ENCODE measurements at places on chromosomes 5 and 9.

GRCh38 chr5:54764102-54765090 lies 221.0 kb downstream of the ESM1 start:
- no peak for DNase-seq

DNA sequence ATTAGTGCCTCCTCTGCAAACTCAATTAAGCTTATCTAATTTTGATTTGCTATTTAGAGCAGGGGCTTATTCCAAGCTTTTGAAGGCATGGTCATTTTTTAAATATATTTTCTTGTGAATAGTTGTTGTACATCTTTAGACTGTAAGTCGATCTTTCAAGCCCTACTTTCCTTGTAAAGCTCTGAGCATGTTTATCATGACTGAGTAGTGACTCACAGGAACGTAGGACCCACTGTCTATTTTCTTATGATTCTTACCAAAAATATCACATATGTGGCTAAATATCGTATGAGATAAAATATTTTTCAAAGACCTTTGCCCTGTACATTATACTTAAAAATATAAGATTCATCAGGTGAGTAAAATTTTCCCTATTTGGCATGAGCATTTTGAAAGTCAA lies 440.4 kb upstream of the GRIN3A start:
- DNase-seq = no peak

DNA sequence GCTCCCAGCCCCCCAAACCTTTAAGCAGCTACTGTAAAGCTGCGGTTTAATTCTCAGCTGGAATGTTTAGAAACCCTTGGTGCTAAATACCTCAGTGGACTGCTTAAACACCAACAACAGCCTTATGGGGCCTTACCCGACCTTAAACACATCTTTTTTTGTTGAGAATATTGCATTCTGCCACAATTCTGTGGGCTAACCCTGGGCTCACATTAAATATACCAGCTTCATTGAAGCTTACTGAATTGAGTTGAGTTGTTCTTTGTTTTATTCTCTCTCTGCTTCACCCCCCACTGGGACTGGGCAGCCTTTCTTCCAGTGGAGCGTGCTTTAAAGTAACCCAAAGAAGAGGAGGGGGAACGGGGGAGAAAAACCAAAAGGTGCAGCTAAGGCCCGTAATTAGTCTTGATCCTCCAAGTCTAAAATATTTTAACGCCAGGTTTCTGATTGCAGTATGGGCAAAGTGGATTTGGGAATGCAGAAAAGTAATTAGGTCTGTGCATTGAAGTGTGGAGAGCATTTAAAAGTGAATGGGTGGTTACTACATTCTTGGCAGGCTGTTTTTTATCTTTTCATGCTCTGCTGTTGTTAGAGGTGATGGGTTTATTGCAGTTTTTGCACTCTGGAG lies 281.2 kb downstream of the NR2F1-AS1 start:
- DNase-seq = no peak

GRCh38 chr5:38515646-38516045 lies 40.8 kb downstream of the LIFR start:
- DNase-seq = no peak

GRCh38 chr9:125147401-125147951 lies 4.1 kb upstream of the SCAI start:
- DNase-seq = no peak

DNA sequence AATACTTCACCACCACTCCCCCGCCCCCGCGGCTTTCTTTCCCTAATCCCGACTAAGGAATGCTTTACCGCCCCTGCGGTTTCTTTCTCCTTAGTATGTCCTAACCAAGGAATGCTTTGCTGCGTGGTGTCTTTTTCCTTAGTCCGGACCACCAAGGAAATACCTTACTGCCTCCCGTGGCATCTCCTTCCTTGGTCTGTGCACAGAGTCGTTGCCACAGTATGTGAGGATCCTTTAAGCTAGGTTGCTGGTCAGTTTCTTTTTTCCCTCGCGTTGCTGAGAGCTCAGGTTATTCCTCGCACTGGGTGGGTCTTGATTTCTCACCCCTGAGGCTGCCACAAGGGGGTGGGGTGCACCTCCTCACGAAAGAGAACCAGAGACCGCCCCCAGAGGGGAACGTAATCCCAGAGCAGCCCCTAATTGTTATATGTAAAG lies 309.4 kb downstream of the NR3C1 start:
- DNase-seq = no peak

DNA sequence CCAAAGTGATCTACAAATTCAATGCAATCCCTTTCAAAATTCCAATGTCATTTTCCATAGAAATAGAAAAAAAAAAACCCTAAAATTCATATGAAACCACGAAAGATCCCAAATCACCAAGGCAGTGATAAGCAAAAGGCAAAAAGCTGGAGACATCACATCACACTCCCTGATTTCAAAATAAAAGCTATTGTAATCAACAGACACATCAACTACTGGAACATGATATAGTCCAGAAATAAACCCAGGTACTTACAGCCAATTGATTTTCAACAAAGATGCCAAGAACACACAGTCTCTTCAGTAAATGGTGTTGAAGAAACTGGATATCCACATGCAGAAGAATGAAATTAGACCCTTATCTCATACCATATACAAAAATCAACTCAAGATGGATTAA lies 224.0 kb downstream of the WDR70 start:
- DNase-seq = no peak

- DNase-seq = peak; percentile 36
Observed at GRCh38 chr9:37528652-37529471, 43.1 kb downstream of the POLR1E start.

GRCh38 chr9:15524845-15525455 lies 14.2 kb upstream of the PSIP1 start:
- no peak for DNase-seq

- no peak for DNase-seq
Observed at GRCh38 chr9:129174724-129175514, 3.1 kb downstream of the IER5L start.

DNA sequence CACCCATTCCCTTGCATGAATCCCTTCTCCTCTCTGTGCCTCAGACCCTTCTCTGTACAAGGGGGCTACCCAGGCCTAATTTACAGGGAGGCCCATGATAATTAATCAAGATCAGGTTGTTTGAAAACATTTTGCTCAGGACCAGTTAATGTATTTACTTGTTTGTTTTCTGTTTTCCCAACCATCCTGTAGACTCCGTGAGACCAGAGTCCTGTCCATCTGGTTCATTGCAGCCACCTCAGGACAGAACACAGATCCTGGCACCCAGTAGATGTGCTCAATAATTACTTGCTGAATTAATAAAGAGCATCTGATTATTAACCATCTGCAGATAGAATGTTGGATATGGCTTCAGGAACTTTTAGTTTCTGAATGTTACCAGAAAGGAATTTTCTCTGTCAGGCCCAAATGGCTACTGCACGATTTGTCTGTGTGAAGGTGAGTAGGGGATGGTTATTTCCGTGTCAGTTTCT lies 27.3 kb downstream of the FOXI1 start:
- no peak for DNase-seq

DNA sequence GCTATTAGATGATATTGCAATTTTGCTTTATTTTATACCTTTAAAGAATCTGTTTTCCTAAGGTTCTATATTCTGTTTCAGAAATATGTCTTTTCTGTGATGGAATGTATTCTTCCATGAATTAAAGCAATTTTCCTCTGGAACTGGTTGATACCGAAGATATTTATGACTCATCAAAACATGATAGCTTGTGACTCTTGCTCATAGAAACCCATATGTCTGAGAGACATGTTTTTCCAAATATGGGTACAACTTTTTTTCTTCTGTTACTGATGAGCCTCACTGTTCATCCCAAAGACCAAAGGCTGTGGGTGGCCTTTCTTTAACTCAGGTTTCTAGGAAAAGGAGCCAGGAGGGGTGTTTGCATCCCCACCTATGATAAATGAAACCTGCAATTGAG lies 126.1 kb upstream of the PAPPA start:
- no peak for DNase-seq

- DNase-seq = no peak
Observed at GRCh38 chr5:1732238-1732941, 67.2 kb downstream of the MRPL36 start.

DNA sequence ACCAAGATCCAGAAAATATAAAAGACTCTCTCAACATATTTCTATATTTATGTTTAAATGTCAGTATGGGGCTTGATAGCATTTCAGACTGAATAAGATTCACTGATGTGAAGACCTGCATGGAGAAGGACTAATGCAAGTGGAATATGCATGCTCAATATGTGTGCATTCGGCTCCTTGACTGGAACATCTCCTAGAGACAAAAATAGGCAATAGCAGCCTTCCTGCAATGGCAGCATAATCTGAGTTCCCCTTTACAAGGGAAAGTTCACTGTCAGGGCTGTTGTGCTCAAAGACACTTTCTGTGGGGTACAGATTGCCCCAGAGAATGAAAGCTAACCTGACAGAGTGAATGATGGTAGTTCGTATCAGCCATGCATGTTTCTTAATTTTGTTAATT lies 42.4 kb downstream of the STARD4 start:
- no peak for DNase-seq

GRCh38 chr9:133794016-133794760 lies 56.0 kb upstream of the SARDH start:
- no peak for DNase-seq

DNA sequence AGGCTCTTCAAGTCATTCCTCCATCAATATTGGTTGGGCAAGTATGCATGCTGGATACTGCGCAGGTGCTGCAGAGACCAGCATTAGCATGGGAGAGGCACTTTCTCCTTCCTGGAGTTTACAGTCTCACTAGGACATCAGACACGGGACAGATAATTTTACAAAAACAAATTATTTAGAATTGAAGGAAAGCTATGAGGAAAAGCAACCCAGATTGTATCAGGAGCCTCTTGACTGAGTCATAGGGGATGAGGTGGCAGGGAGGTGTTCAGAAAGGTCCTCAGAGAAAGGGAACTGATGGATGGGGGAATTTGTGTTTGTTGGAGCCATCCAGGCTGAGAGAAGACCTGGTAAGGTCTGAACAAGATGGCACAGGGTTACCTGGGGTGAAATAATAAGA lies 24.5 kb upstream of the RAB14 start:
- DNase-seq = no peak

Measured in naive thymus-derived CD4-positive, alpha-beta T cell (primary cell).